ENCODE measurements at places on chromosomes 2 and 18.

- DNase-seq, result no peak
These were observed 33.8 kb upstream of the HAAO start for GRCh38 chr2:42826231-42826630.

DNA sequence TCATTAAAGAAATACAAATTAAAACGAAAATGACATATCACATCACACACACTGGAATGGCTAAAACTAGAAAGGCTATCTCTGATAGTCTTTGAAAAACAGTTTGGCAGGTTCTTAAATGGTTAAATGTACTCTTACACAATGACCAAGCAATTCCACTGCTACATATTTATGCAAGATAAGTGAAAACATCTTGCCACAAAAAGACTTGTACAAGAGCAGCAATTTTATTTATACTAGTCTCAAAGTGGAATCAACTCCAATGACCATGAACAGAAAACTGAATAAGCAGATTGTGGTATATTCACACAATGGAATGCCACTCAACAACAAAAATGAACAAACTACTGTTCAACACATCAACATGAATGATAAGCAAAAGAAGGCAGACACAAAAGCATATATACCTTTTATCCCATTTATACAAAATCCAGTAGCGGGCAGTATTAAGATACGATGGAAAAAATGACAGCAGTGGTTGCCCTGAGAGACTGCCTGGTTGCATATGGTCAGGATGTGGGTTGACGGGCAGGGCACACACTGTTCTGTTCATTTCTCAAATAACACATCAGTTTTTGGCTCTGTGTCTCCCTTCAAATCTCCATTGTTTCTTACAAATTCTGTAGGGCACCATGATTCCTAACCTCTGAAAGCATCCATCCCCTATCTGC, 25.4 kb downstream of the SP100 start:
- DNase-seq, result no peak

- no peak for DNase-seq
These were observed 18.9 kb downstream of the STEAP3 start for GRCh38 chr2:119242276-119243119.

- no peak for DNase-seq
These were observed 14.8 kb upstream of the REEP1 start for GRCh38 chr2:86352137-86352726.

GRCh38 chr2:108927936-108928659, 60.9 kb downstream of the EDAR start:
- no peak for DNase-seq

- no peak for DNase-seq
These were observed 95.1 kb downstream of the SPTBN1 start for GRCh38 chr2:54551123-54551756.

GRCh38 chr2:108257757-108258331, 18.1 kb downstream of the SULT1C3 start:
- DNase-seq, result no peak

GRCh38 chr18:26981360-26982082, 116.0 kb upstream of the AQP4 start:
- DNase-seq, result no peak

DNA sequence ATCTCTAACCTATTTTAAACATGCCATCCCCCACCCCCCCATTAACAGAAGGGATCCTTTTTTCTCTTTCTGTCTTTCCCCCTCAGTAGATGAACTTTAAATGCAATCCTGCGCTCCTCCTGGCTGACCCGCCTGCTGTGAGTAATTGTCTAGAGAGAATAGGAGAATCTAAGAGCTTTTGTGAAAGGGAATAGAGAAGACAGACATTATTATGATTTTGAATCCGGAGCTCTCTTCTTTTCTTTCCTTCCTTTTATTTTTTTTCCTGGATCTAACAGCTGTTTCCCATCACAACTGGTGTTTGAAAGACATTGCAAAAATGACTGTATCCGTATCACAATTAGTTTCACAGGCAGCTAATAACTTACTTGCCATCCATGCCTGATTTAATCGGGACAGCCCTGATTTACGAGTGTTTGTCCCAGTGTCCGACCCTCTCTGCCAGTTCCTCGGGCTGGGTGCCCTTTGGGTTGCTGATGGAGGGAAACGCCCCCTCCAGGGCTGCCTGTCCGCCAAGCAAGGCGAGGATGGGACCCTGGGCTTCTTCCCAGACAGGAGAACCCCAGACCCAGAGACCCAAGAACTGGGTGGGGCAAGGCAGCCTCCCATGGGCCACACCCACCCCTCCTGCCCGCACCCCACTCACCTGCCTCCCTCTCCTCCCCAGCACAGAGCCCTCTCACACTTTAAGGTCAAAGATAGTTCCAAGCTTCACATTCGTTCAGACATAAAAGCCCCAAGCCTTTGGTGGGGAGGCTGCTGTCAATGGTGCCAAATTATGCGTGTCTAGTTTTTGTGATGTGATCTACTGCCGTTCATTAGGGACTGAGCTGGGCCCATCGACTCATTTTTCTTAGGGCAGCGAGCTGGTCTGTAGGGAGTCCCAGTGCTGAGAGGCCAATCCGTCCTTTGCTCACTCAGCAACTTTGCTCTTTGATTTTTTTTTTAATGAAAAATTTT, 231.7 kb downstream of the ZNF516 start:
- no peak for DNase-seq

DNA sequence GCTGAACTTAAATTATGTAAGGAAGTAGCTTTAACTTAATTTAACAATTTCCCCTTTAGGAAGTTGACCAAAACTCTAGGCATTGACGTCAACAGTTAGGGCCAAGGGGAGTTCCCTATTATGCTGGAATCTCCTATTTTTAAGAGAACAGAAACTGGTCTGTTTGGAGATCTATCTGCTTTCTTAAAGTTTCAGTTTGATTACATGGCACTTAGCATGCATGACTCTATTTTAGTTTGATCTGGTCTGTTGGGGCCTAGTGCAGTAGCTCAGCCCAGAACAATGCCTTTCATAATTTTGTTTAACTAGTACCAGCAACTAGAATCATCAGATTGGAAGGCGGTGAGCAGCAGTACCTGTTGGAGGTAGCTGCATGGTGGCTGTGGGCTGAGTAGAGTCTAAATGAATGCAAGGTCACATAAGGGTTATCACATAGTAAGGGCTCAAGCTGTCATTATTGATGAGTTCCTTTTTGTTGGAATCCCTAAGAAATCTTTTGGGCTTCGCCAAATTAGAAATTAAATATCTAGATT, 60.5 kb upstream of the ZNG1B start:
- DNase-seq, result no peak

DNA sequence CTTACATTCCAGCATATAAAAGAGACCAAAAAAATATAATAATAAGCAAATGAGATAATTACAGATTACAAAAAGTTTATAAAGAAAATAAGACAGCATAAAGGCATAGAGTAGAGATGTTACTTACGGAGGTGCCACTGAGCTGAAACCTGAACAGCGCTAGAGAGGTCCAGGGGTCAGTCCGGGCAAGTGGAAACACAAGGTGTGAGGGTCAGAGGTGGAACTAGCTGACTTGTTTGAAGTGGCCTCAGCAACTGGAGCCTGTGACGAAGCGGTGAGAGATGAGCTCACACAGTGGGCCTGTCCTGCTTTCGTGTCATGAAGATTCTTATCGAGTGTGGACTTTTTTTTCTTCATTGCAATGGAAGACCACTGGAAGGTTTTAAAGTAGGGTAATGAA, 288.3 kb upstream of the TANK start:
- no peak for DNase-seq

GRCh38 chr2:242001853-242002252, 132.3 kb downstream of the RTP5 start:
- DNase-seq, result no peak

DNA sequence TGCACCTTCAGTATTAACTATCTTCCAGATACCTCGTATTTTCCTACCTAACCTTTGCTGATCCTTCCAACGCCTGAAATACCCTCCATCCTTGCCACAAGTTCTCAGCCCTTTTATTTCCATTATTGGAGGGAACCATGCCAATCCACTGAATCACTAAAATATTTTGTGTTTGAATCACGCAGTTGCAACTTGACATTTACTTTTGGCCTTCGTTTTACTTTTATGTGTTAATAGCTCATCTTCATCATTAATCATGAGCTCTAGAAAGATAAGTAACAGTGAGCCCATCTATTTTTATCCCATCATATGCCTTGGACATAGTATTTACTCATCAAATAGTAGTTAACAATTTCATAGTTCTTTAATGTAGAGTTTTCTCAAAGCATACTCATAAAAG, 463.2 kb downstream of the THSD7B start:
- DNase-seq, result no peak

DNA sequence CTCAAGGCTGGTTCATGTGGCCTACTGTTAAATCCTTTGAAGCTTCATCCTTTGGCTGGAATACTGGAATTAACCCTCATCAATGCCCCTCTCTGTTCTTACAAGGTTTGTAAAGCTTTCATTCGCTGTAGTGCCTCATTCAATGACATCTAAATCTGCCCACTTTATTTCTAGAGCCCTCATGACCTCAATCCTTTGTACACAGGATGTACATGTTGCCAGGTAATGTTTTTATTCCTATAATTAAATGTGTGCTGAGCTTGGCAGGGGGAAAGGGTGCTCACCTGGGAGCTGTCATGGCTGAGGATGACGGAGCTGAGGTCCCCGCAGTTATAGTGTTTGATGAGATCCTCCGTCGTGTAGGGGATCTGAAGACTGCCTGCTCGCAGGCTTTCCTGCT, 39.3 kb downstream of the TRABD2A start:
- DNase-seq, result no peak

DNA sequence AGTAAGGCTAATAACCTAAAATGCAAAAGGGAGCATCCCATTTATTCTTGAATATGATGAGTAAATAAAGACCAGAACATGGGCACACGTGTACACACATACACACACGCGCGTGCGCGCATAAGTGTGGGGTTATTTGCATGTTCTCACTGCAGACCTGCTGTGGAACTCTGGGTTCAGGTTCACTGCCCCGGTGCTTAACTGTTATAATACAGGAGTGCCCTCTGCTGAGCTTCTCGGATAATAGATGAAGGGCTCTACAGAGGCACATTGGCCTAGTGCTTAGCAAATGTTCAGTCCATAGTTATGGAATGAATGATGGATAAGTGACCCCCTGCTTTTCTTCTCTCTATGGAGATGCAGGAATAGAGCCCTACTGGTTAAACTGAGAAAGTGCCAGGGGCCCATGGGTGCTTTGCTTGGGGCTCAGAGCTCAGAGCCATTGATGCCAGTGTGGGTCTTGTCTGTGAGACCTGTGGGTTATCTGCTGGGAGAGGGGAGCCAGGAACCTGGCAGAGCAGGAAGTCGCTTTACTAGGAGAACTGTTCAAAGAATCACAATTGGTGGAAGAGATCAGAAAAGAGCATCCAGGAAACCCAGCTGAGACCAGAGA, 3.6 kb upstream of the ARL4C start:
- DNase-seq, result peak; percentile 55

DNA sequence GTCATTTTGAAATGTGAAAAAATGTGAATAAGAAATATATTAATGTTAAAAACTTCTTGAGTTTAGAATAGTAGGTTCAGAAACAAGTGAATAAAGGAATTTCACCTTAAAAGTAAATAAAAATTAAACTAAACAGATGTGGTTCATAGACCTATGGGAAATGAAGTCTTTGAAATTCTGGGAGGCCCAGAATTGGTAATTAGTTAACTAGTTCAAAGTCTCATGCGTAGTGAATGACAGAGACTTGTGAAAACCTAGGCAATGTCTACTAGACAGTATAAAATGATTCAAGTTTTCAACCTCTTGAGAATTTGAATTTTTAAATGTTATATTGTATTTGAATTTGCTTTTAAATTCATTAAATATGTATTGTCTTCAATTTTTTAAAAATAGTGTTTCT, 32.6 kb upstream of the AAK1 start:
- no peak for DNase-seq

DNA sequence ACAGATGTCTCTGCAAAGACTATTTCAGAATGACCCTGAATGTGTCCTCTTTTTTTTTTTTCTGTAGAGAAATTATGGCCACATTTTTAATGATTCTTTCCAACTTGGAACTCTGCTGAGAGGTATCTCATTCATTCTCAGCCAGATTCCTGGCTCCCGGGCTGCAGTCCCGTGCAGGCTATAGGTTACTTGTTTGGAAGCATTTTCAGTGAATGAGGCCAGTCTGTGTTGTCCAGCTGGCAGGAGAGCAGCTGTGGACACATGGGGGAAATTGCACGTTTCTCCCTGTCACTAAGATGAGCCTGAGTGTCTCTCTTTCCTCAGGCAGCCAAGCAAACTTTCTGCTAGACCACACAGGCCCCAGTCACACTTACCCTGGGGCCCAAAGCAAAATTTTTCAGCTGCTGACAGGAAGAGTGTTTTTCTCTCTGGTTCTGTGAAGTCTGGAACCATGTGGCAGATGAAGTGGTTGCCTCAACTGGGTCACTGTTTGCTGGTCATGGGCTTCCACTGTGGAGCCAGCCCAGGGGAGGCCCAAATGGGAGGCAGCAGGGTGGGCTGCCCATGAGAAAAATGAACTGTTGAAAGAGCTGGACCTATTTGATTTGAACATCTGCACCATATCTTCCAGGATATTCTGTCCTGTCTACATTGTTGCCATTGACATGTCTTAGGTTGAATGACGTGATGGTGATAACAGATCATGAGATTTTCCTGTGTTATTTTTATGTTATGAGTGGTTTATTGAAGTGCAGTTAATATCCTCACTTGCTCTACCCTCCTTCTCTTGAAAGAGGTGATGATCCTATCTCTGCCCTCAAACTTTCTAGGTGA, 431.2 kb downstream of the LPIN1 start:
- DNase-seq, result no peak
